ENCODE measurements at places on chromosomes 6 and 20.

- no peak for DNase-seq
Observed at GRCh38 chr20:45055056-45055455, 45.9 kb downstream of the KCNS1 start.

DNA sequence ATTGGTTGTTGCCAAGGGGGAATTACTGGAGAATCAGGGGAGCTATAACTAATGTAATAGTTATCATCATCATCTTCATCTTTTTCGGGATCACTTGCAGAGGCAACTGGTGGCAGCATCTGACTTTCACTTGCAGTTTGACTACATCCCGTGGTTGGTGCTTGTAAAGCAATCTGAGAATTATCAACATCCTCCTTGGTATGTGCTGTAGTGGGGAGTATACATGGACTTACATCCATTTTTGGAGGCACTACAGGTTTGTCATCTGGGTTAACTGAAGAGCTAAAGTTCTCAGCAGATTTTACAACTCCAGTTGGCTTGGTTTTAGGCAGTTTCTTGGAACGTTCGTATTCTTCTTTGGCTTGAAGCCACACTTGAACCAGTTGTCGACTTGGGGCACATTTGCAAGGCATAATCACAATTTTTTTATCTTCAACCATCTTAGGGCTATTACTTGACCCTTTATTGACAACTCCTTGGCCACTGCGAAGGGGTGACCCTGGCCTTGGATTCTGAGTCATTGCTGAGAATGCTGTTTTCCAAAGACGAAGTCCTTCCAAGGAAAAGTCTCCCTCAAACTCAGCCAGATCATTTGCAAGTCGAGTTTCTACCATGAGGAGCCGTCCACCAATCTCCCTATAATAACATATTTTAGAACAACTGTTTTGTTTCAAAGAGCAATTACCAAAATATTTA is 115.5 kb downstream of the REV3L start:
- peak; percentile 37 for DNase-seq

GRCh38 chr20:38930242-38930569 is 4.0 kb downstream of the FAM83D start:
- DNase-seq = no peak

DNA sequence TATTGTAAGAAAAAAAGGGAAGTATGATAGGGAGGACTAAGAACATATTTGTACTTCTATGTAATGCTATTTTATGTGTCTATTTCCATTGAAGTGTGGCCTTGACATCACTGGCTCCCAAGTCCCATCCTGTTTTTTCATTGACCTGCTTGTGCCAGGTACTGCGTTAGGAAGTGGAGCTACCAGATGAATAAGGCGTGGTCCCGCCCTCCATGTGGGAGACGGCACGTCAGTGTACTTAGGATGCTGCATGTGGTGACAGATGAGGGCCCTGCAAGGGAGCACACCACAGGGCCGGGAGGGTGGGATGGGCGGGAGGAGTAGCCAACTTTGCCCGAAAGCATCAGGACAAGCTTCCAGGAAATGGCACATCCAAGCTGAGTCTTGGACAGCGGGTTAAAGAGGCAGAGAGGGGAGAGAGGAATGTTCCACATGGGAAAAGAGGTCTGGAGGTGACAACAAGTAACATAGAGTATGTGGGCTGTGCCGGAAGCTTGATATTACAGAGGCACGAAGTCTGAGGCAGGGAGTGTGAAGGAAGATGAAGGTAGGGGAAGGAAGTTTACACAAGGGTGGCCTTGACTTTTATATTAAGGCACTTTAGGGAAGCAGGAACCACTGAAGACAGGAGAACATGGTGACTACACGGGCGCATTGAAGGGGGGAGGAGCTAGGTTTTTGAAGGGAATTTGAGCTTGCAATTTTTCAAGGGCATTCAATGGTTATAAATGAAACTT is 140.6 kb downstream of the MTHFD1L start:
- no peak for DNase-seq

DNA sequence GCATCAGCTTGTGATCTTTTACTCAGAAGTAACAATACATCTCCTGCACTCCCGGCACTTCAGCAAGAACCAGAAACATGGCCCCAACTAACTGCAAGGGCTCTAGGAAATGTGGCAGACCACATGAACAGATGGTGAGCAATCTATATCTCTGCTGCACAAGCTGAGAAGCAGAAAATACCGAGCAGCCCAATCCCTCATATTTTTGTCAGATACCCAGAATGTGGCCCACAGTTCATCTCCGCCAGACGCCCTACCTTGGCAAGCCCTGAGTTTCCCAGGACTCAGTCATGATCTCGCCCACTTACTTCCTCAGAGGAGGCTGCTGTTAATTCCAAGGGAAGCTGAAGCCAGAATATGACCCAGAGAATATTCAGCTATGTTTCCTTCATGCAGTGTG is 63.1 kb upstream of the PHACTR1 start:
- peak; percentile 58 for DNase-seq

DNA sequence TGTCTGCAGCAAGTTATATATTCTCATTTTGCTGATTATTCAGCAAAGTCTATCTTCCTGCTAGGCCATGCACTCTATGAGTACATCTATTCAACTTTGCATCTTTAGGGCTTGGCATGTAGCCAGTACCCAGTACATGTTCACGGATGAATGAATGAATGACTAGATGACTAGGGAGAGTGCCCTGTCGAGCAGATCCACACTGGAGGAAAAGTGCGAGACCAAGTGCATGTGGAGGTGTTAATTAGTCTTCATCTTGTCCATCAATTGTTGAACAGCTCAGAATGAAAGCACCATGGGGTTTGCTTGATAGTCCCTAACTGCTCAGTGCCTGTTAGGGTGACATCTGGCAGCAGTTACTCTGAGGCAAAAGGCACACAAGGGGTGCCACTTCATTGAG is 30.4 kb downstream of the TM9SF4 start:
- no peak for DNase-seq

GRCh38 chr6:154675602-154676088 is 57.6 kb upstream of the SCAF8 start:
- DNase-seq = peak; percentile 91

- peak; percentile 86 for DNase-seq
Observed at GRCh38 chr6:107064579-107065065, 36.6 kb downstream of the MTRES1 start.

- peak; percentile 30 for DNase-seq
Observed at GRCh38 chr6:54244430-54244829, 63.8 kb upstream of the TINAG start.

GRCh38 chr6:39653612-39654011 is 71.6 kb downstream of the KIF6 start:
- DNase-seq = no peak

- no peak for DNase-seq
Observed at GRCh38 chr6:153083869-153084268, 47.2 kb downstream of the RGS17 start.

DNA sequence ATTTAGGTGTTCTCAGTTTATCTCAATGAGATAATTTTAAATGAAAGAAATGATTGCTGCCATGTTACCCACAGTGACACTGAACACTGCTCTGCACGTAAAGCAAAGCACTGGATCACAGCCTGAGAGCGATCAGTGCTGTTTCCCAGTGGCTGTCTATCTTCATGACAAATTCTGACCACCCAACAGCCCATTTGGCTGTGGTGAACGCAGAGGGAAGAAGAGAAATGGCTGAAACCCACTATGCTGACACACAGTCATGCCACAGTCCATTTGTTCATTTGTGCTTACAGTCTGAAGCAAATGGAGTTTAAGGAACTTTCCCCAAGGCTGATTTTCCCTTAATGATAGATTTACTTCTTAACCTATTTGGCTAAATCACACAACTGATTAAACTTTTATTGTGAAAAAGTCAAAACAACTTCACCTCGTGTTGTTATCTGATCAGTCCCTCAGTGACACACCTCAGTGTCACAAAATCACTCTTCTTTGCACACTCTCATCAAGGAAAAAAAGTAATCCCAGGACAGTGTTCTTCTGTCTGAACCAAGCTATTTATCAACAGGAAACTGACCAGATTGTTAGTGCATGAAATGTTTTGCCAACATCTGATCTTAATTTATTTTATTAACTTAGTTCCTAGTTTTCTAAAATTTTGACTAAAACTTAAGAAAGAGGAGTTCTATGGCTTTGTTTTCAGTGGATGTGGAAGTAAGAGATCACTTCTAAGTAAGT is 225.1 kb downstream of the TBX18 start:
- no peak for DNase-seq

- DNase-seq = peak; percentile 84
Observed at GRCh38 chr6:161010418-161010817, 18.8 kb downstream of the MAP3K4 start.

GRCh38 chr6:40930555-40930954 is 108.5 kb downstream of the UNC5CL start:
- DNase-seq = peak; percentile 34

DNA sequence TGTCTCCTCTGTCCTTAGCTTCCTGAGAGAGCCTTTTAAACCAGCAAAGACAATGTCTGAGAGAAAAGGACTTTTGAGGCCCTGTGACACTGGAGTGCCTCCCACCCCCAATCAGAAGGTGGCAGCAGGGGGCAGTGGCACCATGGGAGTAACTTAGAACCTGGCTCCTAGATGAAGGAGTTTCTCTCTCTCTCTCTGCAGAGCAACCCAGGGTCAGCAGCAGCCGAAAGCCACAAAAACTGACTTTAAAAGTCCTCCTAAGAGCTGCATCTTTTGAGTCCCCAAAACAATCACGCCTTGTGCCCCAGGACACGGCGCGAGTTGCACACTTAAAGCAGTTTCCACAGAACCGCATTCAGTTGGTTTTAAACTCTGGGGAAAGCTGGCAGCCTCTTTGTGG is 5.3 kb upstream of the TCP11 start:
- peak; percentile 65 for DNase-seq

- peak; percentile 6 for DNase-seq
Observed at GRCh38 chr20:11852811-11853210, 64.9 kb upstream of the BTBD3 start.

- no peak for DNase-seq
Observed at GRCh38 chr6:132604635-132605152, 15.2 kb upstream of the TAAR5 start.

GRCh38 chr6:148963738-148964137 is 216.9 kb downstream of the UST start:
- DNase-seq = no peak

DNA sequence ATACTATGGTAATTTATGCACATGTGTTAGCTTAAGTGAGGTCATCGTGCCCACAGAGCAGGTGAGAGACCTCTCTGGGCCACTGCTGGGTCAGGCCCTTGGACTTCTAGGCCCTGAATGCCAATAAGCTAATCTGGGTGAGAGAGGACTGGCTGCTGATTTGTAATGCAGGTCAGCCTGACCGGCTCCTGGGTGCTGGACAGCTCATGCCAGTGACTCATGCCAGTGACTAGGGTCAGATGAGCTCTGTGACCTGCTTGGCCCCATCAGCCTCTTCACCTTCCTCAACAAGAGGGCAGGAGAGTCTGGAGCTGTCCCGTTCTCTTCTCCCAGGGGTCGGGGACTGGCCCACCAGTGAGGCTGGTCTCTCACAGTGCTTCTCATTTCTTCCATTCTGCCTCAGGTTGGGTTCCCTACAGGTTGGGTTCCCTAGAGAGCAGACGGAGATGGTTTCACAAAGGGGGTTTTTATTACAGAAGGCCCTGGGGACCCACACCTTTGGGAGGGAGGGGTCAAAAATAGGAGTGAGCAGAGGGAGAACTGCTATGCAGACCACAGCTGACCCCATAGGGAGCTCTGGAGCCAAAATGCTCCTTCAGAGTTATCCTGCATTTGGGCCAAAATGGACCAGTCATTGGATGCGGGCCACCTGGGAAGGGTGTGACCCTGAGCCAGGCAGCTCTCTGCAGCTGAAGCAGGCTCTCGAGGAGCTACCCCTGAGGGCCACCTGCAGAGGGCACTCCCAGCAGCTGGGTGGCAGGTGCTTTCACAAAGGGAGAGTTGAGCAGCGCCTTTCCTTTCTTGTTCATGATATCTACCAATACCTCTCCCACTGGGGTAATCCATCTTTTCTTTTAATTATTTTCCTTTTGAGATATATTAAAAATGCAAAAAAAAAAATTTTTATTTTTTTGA is 2.2 kb upstream of the OXT start:
- peak; percentile 21 for DNase-seq

DNA sequence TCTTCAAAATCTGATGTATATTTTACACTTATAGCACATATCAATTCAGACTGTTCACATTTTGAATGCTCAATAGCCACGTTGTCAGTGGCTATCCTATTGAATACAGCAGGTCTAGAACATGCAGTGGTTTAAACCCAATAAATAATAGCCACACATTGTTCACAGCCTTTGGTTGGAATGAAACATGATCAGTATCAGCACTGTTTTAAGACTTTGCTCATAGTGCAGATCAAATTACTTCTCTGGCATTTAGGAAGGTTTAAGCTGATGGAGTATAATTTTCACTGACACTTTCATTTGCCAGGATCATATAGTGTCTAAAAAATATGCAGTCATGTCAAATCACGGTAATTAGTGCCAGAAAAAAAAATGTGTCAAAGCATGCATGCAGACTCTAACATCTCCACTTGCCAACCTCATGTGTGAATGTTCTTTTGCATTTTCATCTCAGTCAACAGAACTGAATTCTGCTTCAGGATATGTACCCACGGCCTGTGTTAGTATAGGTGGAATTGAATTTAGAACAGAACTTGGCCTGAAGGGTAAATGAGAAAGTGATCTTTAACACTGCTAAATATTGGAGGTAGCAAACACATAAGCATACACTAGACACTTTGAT is 184.1 kb downstream of the SLC24A3 start:
- DNase-seq = no peak

DNA sequence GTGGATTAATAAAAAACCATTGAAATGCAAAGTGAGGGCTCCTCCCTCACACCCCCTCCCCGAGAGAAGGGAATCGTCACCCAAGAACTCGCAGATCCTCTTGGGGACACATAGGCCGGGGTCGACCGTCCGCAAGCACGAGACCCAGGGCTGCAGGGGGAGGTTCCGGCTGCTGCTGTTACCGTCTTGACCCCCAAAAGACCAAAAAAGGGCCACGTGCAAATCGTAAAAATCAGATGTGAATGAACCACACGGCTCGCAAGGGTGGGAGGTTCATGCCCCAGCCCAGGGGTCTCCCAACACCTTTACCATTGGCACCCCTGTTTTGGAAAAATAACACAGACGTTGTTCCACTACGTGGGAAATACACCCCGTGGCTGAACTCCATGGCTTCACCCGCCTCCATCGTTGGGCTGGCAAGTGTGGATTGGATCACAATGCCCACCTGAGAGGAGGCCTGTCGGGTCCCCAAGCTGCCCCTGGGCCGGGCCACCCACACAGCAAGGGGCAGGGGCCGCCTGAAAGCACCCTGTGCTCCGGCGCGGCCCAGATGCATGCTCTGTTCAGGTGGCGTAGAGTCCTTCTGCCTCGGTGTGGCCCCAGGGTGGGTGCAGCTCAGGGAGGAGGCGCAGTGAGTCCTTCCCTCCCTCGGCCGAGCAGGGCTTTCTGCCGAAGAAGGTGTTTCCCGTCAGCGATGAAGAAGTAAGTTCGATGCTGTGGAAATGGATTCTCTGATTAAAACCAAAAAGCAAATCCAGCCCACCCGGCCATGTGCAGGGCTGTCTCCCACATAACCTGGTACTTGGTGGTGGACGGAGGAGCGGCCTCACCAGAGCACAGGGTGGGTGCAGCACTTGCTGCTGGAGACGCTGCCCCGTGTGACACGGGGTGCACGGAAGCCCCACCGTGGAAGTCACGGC is 85.0 kb downstream of the YTHDF1 start:
- DNase-seq = no peak

- DNase-seq = peak; percentile 17
Observed at GRCh38 chr6:169723991-169724493, 258 bp downstream of the PHF10 start.

- no peak for DNase-seq
Observed at GRCh38 chr6:155313602-155314091, 637 bp downstream of the TFB1M start.
